Inflammatory macrophage (primary cell): ENCODE measurements at places on chromosomes 7 and 10.

GRCh38 chr10:129462257-129462795, 4.7 kb upstream of the MGMT start:
- no peak for DNase-seq

DNA sequence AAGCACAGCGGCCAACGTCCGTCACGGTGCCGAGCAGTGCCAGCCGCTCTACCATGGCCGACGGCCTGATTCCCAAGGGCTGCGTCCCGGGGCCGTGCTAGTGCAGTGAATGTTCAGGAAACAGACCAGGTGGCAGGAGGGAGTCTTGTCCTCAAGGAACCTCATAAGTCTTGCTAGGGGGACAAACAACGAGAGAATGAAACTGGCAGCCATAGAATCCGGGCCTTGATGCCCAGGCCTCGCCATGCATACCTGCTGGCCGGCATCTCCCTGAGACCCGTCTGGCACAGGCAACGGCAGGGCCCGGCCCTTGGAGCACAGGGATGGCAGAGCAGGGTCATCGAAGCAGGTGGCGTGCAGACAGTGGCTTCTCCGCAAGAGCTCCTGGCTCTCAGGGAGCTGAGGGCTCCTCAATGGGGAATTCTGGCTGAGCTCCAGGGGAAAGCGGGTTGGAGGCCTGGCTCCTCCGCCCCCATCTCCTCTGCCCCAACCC, 58.8 kb downstream of the DIP2C start:
- no peak for DNase-seq

DNA sequence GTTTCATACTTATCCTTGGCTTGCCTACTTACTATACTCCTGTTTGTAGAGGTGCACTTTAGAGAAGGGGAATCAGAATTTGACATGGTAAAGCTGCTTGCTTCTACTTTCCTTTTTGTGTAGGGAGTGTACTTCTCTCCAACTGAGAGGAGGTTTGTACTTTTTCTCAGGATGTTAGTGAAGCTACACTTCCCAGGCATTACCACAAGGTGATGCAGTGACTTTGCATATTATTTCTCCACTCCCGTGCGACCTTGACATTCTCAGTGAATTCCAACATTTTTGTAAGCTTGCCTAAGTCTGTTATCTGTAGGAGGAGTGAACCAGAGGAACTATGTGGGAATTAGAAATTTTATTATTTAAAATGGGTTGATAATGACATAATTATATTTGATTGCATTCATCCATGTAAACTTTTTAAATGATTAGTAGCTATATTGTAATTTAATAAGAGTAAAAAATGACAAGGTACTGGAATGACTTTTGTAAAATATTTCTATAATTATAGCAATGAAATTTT, 5.2 kb downstream of the TAX1BP1 start:
- peak; percentile 22 for DNase-seq

GRCh38 chr7:158976468-158976848, 120.1 kb downstream of the DYNC2I1 start:
- DNase-seq: peak; percentile 5

DNA sequence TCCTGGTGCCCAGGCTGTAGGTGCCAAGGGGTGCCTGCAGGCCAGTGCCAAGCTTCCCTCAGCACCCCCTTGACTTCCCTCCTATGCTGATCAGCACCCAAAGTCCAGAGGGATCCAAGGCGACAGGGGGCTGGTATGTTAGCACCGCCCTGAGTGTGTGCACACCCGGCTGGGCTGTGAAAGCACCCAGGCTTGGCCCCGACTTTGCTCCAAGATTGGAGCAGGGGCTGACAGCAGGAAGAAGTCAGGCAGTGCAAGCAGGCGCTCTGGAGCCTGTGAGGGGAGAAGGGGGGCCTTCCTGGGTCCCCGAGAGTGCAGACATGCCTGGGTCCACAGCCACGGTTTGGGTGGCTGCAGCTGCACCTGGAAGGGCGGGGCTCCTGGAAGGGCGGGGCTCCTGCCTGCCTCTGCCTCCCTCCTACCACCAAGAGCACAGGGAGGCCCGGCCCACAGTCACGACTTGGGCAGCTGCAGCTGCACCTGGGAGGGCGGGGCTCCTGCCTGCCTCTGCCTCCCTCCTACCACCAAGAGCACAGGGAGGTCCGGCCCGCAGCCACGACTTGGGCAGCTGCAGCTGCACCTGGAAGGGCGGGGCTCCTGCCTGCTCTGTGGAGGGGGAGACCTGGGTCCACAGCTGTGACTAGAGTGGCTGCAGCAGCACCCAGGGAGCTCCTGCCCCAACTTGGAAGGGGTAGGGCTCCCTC, 30.2 kb upstream of the ZMYND11 start:
- no peak for DNase-seq

- DNase-seq: no peak
Observed at GRCh38 chr7:157150882-157151281, 12.2 kb downstream of the UBE3C start.

DNA sequence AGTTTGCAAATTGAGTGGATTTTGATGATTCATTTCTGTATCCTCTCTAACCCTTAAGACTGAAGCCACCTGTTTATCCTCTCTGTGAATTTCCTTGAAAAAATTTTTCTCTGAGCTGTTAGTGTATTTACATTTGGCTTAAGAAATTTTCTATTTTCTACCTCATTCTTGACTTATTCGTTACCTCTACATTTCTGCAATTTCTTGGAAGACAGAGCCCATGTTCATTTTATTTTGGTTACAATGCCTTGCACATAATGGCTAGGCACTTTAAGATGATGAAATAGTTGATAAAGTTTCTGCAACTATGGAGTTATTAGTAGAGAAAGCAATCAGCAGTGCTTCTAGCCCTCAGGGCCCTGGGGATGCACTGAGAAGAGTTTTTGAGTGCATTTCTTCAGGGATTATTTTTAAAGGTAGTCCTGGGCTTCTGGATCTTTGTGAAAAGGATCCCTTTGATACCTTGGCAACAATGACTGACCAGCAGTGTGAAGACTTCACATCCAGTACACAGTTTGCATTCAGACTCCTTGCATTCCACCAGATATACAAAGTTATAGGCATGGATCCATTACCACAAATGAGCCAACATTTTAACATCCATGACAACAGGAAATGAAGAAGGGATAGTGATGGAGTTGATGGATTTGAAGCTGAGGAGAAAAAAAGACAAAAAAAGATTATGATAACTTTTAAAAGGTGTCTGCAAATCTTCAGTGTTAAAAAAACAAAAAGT, 68.2 kb downstream of the CH25H start:
- DNase-seq: no peak

DNA sequence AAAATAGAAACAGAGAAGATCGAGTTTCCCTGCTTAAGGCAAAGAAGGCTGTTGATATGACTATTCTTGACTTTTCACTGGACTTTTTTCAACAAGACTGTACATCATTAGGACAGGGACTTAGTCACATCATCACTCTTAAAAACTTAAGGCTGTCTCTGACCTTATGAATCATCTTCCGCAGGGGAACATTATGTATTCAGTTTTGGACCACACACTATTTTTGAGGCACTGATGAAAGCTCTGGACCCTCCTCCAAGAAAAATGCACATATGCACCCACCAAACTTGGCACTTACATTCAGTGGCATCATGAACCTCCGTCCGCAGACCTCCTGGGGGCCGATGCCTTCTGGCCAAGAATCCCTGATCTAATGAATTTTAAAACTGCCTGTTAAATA, 96.4 kb downstream of the CALD1 start:
- no peak for DNase-seq

DNA sequence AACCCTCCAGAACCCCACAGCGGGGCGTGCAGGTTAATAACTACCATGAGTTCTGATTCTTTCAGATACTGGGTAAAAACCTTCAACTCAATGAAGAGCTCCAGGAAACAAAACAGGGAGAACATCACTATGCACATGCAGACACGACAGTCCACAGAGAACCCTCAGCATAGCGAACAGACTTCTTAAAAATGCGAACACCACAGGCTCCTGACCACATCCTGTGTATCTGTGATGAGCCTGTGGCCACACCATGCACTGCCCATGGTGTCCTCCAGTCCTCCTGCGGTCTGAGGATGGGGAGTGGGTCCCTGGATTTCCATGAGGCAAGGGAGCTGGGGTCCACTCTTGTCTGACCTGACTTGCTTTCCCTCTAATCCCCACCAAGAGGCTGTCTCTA, 107.2 kb downstream of the COBL start:
- DNase-seq: no peak

DNA sequence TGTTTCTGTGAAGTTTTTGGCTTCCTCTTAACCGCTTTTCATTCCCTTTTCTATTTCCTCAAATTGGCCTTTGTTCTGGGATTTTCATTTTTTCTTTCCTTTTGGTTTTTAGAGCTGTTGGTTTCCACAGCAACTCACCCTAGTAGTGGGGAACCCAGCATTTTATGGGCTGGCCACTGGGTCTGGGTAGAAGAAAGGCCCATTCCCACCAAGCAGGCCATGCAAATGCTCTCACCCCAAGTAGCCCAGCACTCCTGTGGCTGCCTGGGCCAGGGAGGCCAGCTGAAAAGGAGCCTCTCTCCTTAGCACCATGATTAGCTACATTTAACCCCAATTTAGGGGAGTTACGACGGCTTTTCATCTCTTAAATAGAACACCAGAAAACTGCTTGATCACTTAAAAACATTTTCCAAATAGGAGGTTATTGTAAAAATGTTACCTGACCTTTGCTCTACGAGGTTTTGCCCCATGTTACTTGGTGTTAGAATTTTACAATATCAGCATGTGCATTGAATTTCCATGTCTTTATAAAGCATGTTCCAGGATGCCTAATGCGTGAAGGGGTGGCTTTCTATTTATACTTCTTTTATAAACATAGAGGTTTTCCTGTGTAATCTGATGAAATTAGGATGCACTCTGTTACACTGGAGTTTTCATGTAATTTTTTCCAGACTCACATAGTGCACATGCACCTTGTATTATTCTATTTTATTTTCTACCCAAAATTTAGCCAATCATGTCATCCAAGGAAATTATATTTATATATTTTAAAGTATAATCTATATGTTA, 75.4 kb downstream of the FAM171A1 start:
- no peak for DNase-seq

DNA sequence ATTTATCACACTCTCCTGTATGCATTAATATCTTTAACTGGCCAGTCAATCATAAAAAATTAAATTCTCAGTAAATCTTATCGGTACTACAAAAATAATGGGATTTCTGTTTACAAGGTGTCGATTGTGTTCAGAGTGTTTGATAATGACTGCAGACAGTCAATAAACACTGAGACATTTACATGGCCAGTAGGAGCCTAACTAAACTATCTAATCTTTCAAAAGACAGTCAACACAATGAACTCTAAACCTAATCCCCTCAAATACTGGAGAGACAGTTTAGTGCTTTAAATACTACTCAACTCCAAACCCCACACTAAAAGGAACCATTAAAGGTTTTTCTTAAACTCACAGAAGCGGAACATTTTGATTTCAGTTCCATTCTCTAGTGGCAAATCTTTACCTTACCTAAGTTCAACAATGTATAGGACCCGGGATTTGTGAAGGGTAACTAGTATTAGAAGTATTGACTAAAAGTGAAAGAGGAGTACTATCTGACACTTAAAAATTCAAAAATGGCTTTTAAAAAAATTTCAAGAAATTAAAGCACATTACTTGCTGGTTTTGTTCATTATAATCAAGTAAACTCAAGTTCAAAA, 37.3 kb upstream of the EXOC6 start:
- DNase-seq: no peak

- peak; percentile 58 for DNase-seq
Observed at GRCh38 chr10:112721080-112721698, 228.9 kb upstream of the TCF7L2 start.

DNA sequence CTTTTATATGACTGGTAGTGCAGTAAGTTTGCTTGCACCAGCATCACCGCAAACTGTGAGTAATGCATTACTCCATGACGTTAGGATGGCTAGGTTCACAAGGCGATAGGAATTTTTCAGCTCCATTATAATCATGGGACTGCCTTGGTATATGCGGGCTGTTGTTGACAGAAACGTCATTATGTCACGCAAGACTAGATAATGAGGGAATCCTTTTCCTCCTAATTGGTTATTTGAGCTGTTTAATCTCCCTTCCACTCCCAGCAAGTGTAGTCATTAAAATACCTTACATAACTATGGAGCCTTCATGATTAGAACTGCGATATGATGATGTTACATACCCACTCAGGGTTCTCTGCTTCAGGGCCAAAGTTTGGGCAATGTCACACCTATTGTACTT, 17.3 kb downstream of the KLLN start:
- no peak for DNase-seq

DNA sequence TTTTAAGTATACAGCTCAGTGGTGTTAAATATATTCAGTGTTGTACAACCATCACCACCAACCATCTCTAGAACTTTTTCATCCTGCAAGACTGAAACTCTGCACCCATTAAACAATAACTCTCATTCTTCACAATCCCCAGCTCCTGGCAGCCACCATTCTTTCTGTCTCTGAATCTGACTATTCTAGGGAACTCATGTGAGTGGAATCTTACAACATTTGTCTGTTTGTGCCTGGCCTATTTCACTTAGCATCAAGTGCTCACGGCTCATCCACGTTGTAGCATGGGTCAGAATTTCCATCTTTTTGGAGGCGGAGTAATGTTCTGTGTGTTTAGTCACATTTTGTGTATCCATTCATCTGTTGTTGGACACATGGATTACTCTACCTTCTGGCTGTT, 40.8 kb upstream of the PFKFB3 start:
- DNase-seq: peak; percentile 31

DNA sequence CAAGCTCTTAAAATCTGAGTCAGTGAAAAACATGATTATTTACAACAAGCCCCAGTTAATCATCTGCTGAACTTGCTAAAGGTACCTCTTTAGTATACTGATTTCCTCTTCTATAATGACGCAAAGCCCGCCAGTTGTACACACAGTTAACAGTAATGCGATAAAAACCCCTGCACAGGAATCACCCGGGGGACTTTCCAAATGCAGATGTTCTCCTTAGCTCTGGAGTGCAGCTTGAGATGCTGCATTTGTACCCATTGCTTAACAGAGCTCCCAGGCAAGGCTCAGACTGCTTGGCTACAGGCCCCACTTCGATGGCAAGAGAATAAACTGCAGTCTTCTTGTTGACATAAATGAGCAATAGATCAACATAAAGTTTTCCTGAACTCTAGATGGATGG, 279.6 kb upstream of the HGF start:
- DNase-seq: no peak

- DNase-seq: peak; percentile 83
Observed at GRCh38 chr10:102802920-102803534, 34.2 kb downstream of the CYP17A1 start.

DNA sequence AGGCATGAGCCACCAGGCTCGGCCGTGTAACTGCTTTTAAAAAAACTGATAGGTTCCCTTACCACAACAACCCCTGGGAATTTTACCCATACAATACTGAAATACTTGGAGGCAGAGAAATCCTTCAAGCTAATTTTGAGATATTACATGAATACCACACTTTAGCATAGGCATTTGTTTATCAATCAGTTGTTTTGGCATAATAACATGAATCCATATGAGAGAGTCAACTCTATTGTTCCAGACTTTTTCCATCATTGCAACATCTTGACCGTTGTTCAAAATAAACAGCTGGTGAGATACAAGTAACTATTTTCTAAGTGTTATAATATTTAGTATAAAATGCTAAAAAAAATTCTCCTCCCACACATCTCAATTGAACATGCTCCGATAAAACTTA, 36.8 kb downstream of the LAMB4 start:
- DNase-seq: no peak

GRCh38 chr7:142636751-142637150, 112.5 kb upstream of the PRSS1 start:
- DNase-seq: no peak

- DNase-seq: no peak
Observed at GRCh38 chr7:140723574-140723973, 27.1 kb downstream of the NDUFB2 start.

- peak; percentile 86 for DNase-seq
Observed at GRCh38 chr10:75528392-75528791, 97.0 kb downstream of the LRMDA start.

GRCh38 chr10:14259696-14260566, 70.8 kb downstream of the FRMD4A start:
- no peak for DNase-seq
